ENCODE measurements at places on chromosomes 12 and 14. TPM values are rescaled to one million over a fixed set of nuclear protein-coding genes. Genes with fewer than 3 reads are reported as not detected.

DNA sequence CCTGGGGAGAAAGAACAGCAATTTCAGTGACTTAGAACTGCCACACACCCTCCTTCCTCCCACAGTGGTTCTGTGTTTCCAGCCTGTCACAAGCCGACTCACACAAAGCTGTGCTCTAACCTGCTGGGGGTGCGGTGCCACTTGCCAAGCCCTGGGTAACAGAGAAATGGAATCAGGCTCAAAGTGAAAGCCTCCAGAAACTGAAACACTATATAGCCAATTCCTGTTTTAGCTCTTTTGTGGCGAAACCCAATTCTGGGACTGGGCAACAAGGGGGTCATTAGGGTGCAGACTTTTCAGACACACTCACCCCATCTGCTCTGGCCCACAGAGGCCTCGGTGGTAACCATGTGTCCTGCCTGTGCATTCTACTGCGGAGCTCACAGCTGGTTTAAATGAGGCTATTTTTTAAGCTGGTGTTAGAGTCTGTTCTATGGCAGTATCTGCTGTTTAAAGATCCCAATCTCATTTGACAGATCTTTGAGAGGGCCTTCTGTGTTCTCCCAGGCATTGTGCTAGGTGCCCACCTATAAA is 15.2 kb upstream of the ACTR6 start:
- DNase-seq: no peak

GRCh38 chr12:113418213-113418879 is 3.8 kb upstream of the SDSL start:
- peak; percentile 62 for DNase-seq

SERPINA12 gene
- total RNA-seq: not detected

SOX5 gene
- not detected for total RNA-seq

RIMBP2 gene
- total RNA-seq: 6.1 TPM

DNA sequence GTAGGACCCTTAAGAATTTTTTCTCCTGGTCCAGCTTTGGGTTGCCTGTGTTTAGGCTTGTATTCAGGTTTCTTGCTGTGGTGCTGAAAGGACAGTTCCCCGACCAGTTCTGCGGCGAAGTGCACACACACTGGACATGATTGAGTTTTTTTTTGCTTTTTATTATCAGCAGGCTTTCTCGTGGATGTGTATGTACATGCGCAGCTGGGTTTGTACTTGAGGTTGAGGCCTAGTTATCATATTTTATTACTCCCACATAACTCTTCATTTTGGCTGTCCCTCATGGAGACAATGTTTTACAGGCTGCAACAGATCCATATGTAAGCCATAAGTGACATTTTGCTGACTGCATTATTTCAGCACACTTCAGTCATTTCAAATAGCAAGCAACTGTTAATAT is 2.5 kb downstream of the SCN8A start:
- DNase-seq: peak; percentile 11

CCDC177 gene
- not detected for total RNA-seq

C12orf50 gene
- total RNA-seq: 0.33 TPM

GRCh38 chr12:115857923-115858322 is 419.6 kb downstream of the MED13L start:
- no peak for DNase-seq

DNA sequence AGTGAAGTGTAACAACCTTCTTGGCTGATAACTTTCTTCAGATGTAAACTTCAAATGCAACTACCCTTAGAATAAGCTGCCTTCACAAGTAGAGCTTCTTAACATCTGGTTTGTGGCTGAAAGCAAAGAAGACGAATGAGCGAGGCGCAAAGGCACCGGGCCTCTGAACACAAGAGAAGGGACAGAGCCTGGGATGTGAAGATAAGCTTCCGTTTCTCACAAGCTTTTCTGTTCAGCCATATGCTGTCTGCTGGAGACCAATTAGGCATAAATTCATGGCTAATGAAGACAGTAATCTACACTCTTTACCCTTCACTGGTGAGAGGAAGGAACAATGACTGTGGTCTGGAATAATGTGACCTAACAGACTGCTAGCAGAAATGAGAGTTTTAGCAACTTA is 195.2 kb downstream of the ATXN7L3B start:
- DNase-seq: no peak

DNA sequence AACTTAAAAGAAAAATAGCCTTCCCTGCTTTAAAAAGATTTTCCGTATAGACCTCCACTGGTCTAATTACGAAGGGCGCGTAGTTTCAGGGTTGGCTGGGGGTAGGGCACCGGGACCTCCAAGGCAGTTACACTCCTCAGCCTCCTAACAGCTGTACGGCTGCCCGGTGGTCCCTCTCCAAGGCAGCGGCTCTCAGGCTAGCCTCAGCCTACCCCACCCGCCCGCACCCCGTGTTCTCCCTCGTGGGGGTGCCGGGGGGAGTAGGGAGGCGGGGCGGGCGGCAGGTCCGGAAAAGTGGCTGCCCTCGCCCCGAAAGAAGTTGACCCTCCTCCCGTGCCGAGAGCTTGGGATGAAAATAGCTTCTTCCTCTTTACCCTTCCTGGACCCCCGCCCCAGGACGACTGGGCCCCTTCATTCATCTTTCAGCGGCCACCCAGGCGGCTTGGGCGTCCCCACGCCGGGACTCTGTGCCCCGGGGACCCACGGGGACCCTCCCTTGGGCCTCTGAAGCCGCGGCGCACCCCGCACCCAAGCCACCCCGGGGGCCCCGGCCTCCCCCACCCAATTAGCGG is 991 bp upstream of the RCOR1 start:
- peak; percentile 25 for DNase-seq

KRT80 gene
- 45.5 TPM for total RNA-seq

DNA sequence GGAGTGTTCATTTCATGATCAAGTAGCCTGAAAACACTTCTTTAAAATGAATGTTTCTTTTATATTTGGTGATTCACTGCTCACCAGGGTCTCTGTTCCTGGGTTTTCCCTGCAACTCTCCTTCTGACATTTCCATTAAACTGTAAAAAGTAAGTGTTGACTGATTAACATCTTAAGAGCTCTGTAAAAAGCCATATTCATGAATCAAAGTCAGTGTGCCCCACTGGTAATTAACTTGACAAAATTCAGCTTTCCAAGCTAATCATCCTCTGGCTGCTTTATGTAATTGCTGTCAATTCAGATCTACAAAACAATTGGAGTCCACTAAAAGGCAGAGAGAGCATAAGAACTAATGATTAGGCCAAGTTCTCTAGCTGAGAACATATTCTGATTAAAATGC is 41.6 kb downstream of the CNTN1 start:
- DNase-seq: no peak

GRCh38 chr14:103699901-103700752 is 15.1 kb downstream of the XRCC3 start:
- DNase-seq: no peak

Measured in Calu3 (cell line).